ENCODE measurements at places on chromosomes 4 and X. TPM values are rescaled to one million over a fixed set of nuclear protein-coding genes. Genes with fewer than 3 reads are reported as not detected.
A peak's percentile ranks its signal among the peaks of the same experiment; 100 is the strongest.

Gene CT45A3
- total RNA-seq = not detected

Gene IDS
- total RNA-seq = 84.3 TPM

GRCh38 chrX:86171366-86171765, 23.1 kb downstream of the DACH2 start:
- DNase-seq = peak; percentile 13

Gene CXorf49
- not detected for total RNA-seq

Gene FAM149A
- total RNA-seq = 18.4 TPM

- no peak for DNase-seq
These were observed 92.7 kb downstream of the SPATA18 start for GRCh38 chr4:52143815-52144214.

- DNase-seq = no peak
These were observed 194.9 kb downstream of the PALLD start for GRCh38 chr4:168691631-168692369.

Gene CCDC120
- total RNA-seq = 16.7 TPM

Gene SSX2B
- total RNA-seq = not detected

All from mucosa of descending colon (tissue), 3 donors.